ENCODE measurements at places on chromosomes 7 and 10.

DNA sequence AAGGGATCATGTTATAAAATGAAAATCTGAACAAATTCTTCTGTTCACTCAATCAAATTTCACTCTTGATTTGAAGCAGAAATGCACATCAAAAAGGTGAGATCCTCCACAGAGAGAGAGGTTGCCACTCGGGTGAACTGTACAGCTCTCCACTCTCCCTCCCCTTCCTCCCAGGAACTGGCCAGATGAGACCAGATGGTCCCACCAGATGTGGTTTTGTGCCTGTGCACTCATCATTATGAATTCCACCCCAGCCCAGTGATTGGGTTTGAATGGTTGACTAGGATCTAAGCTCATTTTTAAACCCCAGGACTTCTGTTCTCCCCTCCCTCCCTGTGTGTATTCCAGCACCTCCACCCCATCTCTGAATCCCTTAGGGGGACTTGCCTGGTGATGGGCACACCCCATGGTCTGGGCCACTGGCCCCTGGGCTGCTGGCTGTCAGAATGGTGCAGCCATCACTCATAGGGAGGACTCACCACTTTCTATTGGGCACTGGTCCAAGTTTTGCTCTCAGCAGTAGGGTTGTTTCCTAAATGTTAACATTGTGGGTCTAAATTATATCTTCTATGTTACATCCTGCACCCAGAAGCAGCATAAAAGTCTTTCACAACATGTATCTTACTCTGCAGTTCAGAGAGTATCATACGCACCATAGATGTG lies 393.1 kb downstream of the TNS3 start:
- no peak for DNase-seq

GRCh38 chr7:28732071-28732869 lies 225.9 kb downstream of the TRIL start:
- DNase-seq: peak; percentile 67

- DNase-seq: no peak
Measured at GRCh38 chr7:26688936-26689506, 175.4 kb downstream of the SKAP2 start.

DNA sequence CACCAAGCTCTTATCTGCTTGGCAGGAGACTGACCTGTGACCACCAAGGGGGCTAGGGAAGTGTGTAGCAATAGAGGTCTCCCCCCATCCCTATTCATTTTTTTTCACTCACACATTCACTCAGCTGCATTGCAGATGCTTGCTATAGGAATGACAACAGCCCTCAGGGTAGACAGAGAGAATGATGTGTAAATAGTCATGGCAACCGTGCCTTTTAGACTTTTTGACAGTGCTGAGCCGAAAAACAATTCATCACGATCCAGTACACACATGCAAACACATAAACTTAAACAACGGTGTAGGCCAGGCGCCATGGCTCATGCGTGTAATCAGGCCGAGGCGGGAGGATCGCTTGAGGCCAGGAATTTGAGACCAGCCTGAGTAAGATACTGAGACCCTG lies 7.6 kb upstream of the ELN start:
- DNase-seq: no peak

DNA sequence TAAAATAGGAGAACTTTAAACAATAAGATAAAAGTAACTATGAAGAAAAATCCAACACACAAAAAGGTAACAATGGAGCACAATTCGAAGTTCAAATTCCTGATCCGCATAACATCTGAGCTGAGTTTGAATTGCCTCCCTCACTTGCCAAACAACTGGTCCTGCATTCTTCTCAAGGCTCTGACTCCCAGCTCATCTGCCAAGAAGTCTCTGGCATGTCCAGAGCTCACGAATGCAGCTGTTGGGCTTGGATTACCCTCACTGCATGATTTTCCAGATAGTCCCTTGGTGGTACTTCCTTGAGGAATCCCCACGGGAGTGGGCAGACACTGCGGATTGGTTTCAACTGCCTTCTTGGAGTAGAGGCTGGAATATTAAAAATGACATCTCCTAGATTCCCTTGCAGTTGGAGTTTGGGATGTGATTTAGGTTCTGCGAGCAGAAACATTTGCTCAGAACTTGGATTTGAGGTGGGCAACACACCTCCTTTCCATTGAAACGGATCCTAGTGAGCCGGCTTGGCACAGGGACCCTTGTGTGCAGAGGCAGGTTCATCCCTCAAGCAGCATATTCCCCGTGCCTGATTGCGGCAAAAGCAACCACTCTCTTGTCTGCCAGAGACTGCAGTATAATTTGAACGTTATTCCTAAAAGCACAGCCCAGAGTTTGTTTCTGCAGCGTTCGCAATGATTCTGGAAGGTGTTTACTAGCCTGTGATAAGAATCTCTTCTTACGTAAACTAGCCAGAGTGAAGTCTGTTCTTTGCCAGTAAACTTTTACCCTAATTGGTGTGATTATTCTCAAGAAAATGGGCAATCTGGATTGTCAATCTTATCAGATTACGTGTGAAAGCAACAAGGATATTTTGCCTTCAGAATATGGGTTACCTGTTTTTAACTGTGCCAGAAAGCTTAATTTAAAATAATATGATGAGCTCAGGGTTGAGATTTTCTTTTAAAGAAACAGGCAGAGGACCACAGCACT lies 23.4 kb upstream of the PRKCQ start:
- DNase-seq: no peak

GRCh38 chr10:68239596-68240150 lies 7.8 kb upstream of the ATOH7 start:
- no peak for DNase-seq

GRCh38 chr7:6250364-6250833 lies 22.0 kb downstream of the CYTH3 start:
- DNase-seq: no peak

GRCh38 chr10:4101918-4102654 lies 317.1 kb upstream of the KLF6 start:
- no peak for DNase-seq

- DNase-seq: no peak
Measured at GRCh38 chr7:128000854-128001265, 30.4 kb downstream of the LRRC4 start.

- DNase-seq: no peak
Measured at GRCh38 chr10:11798845-11799735, 24.1 kb upstream of the PROSER2 start.

DNA sequence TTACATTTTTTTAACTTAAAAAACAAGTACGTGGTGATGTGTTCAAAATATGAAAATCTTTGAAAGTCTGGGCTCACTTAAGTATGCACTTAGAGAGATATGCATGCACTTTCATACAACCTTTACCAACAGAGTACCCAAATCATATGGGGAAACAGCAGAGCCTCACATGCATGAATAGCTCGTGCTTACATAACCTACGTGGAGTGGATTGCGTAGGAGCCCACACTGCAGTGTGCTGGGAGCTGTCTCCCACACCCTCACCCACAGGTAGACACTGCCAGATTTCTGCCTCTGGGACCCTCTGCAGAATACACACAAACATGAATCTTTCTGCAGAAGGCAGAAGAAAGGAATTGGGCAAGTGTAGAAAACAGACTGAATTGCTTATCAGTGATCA lies 581 bp downstream of the CLCN1 start:
- no peak for DNase-seq

Data from right forelimb (tissue), 1 donor.